ENCODE measurements at places on chromosomes 11 and 22. TPM values are rescaled to one million over a fixed set of nuclear protein-coding genes. Genes with fewer than 3 reads are reported as not detected.

Gene RBMXL2
- not detected for total RNA-seq

Gene ST3GAL4
- 7.8 TPM for total RNA-seq

DNA sequence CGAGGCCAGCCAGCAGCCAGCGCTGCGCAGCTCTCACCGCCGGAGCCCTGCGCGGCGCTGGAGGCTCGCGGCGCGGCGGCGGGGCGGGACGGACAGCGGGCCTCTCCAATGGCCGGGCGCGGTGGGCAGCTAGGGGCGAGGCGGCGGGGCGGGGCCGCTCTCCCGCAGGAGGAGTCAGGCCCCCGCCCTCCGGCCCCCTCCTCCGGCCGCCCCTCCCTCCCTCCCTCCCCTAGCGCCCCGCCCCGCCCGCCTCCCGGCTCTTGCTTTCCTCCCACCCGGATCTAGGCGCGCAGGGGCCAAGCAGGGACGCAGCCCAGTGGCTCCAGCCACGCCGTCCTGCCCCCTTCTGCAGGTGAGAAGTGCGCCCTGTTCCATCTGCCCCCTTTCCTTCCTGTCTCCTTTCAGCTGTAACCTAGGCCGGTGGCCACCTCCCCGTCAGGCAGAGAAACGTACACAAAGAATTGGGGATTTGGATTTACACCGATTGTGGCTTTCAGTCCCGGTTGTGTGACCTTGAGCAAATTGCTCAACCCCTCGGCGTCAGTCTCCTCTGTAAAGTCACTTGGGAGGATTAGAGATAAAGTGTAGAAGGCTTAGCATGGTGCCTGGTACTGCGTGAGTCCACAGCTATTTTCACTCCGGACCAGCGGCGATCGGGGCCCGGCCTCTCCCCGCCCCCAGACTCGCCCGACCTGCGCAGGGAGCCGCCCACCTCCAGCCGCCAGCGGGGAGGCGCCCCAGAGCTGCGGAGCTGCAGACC is at the start of gene FZD4:
FZD4 (minus strand) TSS at position 35 of the 760 bp plus-strand sequence. CDS start 310 bp downstream, outside the sequence.
- H3K27ac ChIP-seq: peak within 1 kb of the TSS; percentile 97
- peak within 1 kb of the TSS; percentile 88 for H3K4me3 ChIP-seq
- peak; percentile 81 for DNase-seq
- H3K4me1 ChIP-seq: peaks cover 49% of the 10 kb centered on the region

- peaks cover 25% of the 10 kb centered on the region for H3K4me1 ChIP-seq
- no peaks in the 10 kb centered on the region for H3K27me3 ChIP-seq
- H3K36me3 ChIP-seq: no peaks in the 10 kb centered on the region
- DNase-seq: no peak
- no peak overlapping the region for H3K27ac ChIP-seq
- H3K4me3 ChIP-seq: no peak overlapping the region
These were observed 4.3 kb downstream of the POLD4 start for GRCh38 chr11:67349036-67349435.
